ELR (cell line): ENCODE measurements at places on chromosomes 3 and 15.

DNA sequence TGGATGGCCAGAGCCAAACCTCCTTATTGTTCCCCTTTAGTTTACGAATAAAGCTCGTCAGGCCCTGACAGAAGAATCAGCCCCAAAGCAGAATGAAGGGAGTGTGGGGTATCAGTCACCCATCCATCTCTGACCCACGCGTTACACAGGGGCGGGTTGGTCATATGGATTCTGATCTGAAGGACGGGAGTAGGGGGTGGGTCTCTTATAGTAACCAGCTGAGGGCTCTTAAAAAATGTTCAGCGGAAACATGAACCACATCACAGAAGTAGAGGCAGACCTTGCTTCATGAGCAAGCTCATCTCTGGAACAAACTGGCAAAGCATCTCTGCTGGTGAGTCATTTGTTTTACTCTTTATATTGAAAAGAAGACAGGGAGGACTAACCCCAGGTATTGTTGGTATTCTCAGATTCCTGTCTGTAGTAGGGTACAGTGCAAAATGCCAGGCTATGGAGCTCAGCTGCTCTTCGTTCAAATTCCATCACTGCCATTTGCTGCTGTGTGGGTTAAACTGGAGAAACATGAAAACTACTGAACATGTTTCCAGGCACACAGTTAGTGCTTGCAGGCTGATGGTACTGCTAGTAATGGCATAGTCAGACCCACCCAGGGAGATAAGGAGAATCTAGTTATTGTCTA lies at the start of gene CXCR6:
TSS of gene CXCR6 (plus strand) at position 258 of the 640 bp plus-strand sequence. CDS start 3,018 bp downstream, outside the sequence.
- DNase-seq, result no peak

GRCh38 chr3:173993299-173993698 lies 595.8 kb downstream of the NLGN1 start:
- peak; percentile 69 for DNase-seq

GRCh38 chr15:101264011-101264410 lies 12.2 kb upstream of the CHSY1 start:
- peak; percentile 20 for DNase-seq

- DNase-seq, result peak; percentile 21
These were observed 72.6 kb downstream of the ZBTB20 start for GRCh38 chr3:115074502-115074901.

DNA sequence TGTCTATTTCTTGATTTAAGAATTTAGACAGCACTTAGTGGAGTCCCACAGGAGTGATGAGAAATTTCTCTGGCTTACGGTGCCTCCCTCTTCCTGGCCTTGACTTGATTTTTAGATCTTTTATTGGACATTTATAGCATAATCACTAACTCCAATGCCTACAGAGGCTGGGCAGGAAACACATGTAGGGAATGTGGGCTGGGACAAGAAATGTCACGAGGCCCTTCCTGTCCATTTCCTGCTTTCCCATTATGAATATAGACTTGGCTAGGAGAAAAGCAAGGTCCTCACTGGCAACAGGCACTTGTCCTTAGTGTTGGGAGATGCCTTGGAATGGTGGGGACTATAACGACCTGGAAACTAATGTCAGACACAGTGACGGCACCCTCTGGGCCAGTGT lies 100.3 kb downstream of the MYLK start:
- DNase-seq, result no peak

- DNase-seq, result no peak
These were observed 54.8 kb upstream of the DLG1 start for GRCh38 chr3:197353001-197353866.

- peak; percentile 90 for DNase-seq
These were observed 3.4 kb upstream of the SELENOT start for GRCh38 chr3:150599611-150600297.

DNA sequence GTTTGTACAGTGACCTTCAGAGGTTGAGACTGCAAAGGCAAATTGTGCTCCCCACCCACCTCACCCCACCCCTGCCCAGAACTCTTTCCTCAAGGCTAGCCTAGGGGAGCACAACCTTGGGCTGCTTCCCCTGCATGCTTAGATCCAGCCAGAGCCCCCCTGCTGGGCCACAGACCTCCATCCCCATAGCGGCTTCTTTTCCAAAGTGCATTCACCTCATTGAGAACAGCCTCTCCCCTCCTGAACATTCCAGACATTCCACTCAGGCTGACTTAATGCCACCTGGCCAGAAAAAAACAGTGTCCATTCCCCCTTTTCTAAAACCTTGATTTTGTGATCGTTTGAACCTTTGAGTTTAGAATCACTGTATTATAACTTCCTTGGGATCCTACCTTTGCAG lies 124.4 kb upstream of the TOPAZ1 start:
- no peak for DNase-seq

DNA sequence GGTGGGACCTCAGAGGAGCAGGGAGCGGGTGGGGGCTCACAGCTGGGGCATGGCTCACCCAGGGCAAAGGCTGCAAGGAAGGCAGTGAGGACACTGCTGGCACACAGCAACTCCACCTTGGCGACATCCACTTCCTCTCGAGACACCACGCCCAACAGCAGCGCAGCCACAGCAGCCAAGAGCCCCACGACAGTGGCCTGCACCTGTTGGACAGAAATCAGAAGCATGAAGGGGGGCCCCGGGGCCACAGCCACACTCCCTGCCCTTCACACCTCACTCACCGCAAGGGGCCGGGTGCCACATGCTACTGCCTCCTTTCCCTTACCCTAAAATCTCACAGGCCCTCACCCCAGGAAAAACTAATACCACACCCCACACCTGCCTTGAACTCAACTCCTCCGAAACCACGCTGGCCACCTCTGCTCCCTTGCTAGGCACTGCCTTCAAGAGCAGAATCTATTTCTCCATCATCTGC lies 57.3 kb downstream of the ROPN1B start:
- no peak for DNase-seq

GRCh38 chr3:124860599-124860998 lies 26.6 kb downstream of the ITGB5 start:
- DNase-seq, result peak; percentile 98

DNA sequence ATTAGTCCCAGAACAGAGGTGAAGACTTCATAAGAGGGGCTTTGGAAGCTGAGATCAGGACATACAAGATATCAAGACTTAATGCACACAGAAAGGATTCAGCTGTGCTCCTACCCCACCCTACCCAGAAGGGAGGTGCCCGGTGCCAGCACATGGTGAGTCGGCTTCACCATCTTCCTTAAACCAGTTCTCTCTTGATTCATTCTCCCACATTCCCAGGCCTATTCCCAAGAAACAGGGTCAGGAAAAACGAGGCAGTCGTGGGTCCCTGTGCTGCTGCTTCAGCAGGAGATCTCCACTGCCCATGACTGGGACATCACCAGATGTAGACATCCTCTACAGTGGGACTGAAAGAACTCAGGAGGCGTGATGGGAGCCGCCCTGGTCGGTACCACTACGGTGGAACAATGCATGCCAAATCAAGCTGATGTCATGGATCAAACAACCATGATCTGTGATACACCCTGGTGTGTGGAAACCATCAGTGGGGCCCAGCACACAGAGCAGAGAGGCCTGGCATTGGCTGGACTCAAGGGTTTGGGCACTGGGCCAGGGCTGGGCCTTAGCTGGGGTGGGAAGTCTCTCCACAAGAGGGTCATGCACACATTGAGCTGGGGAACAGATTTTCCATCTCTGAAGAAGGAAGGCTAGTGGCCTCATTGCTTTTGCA lies 41.9 kb downstream of the CCDC12 start:
- peak; percentile 63 for DNase-seq

DNA sequence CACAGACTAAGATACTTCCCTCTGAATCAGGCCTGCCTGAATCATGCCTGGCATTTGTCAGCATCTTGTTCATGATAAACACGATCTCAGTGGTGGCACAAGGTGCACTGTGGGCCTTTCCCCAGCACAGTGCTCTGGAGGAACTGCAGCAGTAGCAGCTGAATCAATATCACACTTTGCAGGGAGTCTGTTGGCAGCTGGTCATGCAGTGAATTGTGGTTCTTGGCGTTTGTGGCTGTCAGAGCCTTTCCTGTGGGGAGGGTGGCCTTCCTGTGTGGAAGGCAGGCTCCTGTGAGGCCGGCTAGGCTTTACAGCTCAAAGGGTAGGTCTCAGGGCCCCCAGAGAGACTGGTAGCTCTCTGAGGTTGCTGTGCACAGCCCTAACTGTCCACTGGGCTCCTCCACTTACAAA lies 54.4 kb upstream of the TLE3 start:
- DNase-seq, result no peak

DNA sequence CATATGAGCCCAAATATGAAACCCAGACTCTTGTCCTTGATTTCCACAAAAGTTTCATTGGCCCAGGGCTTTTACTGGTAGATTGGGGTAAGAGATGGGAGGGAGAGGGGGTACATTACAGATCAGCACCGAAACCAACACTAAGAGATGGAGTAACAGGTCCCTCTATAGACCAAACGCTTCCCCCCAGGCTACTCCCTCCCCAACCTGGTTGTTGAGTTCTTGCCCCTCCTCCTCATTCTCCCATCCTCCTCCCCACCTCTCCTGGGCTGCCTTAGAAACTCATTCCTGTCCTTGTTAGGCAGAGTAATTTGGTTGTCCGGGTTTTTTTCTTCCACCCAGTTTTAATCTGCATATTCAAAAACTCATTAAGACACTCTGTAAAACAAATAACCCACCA lies 74.1 kb downstream of the MESD start:
- DNase-seq, result no peak
